Stomach (tissue), 19 donors: ENCODE measurements at places on chromosomes 12 and 14. TPM values are rescaled to one million over a fixed set of nuclear protein-coding genes. Genes with fewer than 3 reads are reported as not detected.

DPPA3 gene
- not detected for total RNA-seq

ADCY4 gene
- total RNA-seq: 18.2 TPM

GALNT4 gene
- total RNA-seq: 12.2 TPM

GPR68 gene
- not detected for total RNA-seq

KLHL28 gene
- 5.2 TPM for total RNA-seq

MYO1A gene
- total RNA-seq: 21.7 TPM

CMA1 gene
- total RNA-seq: not detected

RPGRIP1 gene
- total RNA-seq: 0.58 TPM

DNA sequence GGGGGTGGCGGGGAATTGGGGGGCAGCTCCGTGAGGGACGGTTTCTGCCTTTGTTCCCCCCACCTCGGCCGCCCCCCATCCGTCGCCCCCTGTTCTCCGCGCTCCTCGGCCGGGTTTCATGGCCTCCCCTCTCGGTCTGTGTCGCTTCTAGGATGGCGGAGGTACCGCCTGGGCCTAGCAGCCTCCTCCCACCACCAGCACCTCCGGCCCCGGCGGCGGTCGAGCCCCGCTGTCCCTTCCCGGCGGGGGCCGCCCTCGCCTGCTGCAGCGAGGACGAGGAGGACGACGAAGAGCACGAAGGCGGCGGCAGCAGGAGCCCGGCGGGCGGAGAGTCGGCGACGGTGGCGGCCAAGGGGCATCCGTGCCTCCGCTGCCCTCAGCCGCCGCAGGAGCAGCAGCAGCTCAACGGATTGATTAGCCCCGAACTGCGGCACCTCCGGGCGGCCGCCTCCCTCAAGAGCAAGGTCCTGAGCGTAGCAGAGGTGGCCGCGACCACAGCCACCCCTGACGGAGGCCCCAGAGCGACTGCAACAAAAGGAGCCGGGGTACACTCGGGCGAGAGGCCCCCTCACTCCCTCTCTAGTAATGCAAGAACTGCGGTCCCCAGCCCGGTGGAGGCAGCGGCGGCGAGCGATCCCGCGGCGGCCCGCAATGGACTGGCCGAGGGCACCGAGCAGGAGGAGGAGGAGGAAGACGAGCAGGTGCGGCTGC, 575 bp downstream of the NAA30 start:
- no peaks in the 10 kb centered on the region for H3K36me3 ChIP-seq
- peak overlapping the region; percentile 69 for H3K4me3 ChIP-seq
- H3K27me3 ChIP-seq: no peaks in the 10 kb centered on the region
- peak; percentile 37 for DNase-seq
- H3K4me1 ChIP-seq: peaks cover 38% of the 10 kb centered on the region
- H3K27ac ChIP-seq: peak overlapping the region; percentile 87

GRCh38 chr12:43113135-43113534, 438.9 kb downstream of the ADAMTS20 start:
- no peak overlapping the region for H3K27ac ChIP-seq
- H3K36me3 ChIP-seq: no peaks in the 10 kb centered on the region
- no peak overlapping the region for H3K4me3 ChIP-seq
- no peak for DNase-seq
- no peaks in the 10 kb centered on the region for H3K4me1 ChIP-seq

DNA sequence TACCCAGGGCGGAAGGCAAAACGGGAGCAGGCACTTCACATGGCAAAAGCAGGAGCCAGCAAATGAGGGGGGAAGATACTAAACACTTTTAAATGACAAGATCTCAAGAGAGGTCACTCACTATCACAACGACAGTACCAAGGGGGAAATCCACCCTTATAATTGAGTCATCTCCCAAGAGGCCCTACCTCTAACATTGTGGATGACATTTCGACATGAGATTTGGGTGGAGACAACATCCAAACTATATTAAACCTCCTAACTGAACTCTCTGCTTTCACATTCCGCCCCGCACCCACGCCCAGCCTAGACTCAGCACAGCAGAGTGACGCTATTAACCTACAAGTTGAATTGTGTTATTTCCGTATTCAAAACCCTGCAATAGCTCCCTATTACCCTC, 76.7 kb upstream of the SCAF11 start:
- H3K27ac ChIP-seq: no peak overlapping the region
- peaks cover 6% of the 10 kb centered on the region for H3K4me1 ChIP-seq
- no peaks in the 10 kb centered on the region for H3K36me3 ChIP-seq
- H3K4me3 ChIP-seq: no peak overlapping the region

DNA sequence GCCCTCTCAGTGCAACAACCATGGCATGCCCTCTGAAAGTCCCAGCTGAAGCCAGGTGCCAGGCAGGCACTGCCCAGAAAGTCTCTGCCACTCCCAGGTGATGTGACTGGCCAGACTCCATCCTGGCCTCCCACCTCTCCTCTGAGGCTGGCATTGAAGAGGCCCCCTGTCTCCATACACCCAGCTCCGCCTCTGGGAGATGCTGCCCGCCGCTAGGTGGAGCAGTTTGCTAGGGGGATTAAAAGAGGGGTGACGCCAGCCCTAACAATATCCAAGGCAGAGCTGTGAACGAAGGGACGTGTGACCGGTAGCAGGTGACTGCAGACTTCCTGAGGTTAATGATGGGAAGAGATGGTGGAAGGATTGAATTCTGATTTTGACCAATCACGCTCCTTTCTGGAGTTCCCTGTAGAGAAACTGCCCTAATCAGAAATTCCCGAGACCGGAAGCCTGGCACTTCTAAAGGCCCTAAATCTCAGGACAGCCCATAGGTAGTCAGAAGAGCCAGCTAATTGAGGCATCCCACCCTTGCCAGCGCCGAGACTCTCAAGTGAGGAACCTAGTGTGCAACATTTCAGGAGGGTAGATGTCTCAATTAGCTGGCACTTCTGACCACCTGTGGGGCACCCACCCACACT, 8.3 kb upstream of the PLEK2 start:
- no peak overlapping the region for H3K4me3 ChIP-seq
- no peak overlapping the region for H3K27ac ChIP-seq
- H3K36me3 ChIP-seq: no peaks in the 10 kb centered on the region
- peak; percentile 33 for DNase-seq

DNA sequence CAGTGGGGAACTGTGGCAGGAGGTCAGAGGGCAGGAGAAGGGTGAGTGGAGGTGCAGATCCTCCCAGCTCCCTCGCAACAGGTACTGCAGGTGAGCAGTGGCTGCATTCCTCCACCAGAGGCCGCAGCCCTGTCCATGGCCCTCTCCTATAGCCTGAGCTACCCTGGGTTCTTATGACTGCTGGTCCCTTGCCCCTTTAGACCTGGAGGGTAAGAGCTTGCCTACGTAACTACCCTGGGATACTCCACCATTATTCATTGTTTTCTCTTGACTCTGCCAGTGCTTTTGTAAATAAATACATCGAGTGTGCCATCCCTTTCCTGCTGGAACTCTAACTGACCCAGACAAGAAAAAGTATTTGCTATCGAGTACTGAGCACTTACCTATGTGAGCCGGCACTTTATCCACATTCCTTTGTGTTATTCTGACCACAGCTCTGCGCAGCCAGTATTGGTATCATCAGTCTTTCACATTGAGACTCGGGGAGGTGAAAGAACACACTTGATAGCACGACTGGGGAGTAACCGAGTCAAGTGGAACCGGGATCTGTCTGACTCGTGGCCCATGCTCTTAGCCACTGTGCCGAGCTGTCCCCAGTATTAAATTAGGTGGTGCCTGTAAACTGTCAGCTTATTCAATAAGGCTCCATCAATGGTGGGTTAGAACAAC, 38.5 kb downstream of the LTBP2 start:
- peaks cover 42% of the 10 kb centered on the region for H3K4me1 ChIP-seq
- DNase-seq: no peak
- no peaks in the 10 kb centered on the region for H3K36me3 ChIP-seq

DNA sequence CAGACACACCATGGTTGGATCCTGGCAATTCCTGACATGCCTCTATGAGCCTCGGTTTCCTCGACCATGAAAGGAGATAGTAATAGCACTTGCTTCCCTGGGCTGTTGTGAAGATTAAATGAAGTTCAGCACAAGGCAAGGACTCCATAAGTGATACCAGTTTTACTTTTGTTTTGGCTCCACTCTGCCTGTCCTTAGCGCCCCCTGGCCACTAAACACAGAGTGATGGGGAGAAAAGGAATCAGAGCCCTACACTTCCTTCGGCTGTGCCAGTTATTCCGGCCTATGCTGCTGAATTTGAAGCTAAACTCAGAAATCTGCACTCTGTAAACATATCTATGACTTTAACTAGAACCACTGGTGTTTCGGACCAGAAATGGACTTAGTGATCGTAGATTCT, 173.8 kb downstream of the C12orf75 start:
- no peak overlapping the region for H3K27ac ChIP-seq
- no peaks in the 10 kb centered on the region for H3K36me3 ChIP-seq
- no peaks in the 10 kb centered on the region for H3K27me3 ChIP-seq
- no peak for DNase-seq
- no peaks in the 10 kb centered on the region for H3K4me1 ChIP-seq

DNA sequence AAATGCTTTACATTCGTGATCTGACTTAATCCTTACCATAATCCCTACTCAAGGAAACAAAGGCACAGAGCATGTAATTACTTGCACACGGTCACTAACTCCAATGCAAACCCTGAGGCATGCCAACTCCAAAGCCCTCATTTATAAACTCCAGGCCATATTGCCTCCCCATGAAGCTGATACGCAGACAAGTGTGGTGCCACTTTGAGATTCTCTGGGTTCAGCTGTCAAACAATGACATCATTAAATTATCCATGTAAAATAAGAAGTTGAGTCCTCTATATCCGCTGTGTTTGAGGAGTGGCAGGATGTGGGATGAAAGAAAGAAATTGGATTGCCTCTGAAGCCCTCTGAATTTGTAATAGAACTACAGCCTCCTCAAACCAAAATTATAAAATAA, 62.8 kb downstream of the ANO4 start:
- no peak overlapping the region for H3K4me3 ChIP-seq
- no peak for DNase-seq
- H3K27me3 ChIP-seq: no peaks in the 10 kb centered on the region
- H3K27ac ChIP-seq: no peak overlapping the region
- H3K36me3 ChIP-seq: no peaks in the 10 kb centered on the region

GRCh38 chr12:38633511-38633910, 271.9 kb downstream of the CPNE8 start:
- H3K36me3 ChIP-seq: no peaks in the 10 kb centered on the region
- H3K27ac ChIP-seq: no peak overlapping the region
- no peak for DNase-seq
- H3K27me3 ChIP-seq: no peaks in the 10 kb centered on the region
- no peak overlapping the region for H3K4me3 ChIP-seq

GRCh38 chr12:18556161-18556560, 181.7 kb downstream of the PLCZ1 start:
- no peak for DNase-seq
- H3K4me1 ChIP-seq: no peaks in the 10 kb centered on the region

GRCh38 chr12:24909667-24910066, 39.2 kb downstream of the BCAT1 start:
- H3K27me3 ChIP-seq: peaks cover 2% of the 10 kb centered on the region
- no peaks in the 10 kb centered on the region for H3K36me3 ChIP-seq
- H3K27ac ChIP-seq: no peak overlapping the region
- H3K4me3 ChIP-seq: no peak overlapping the region

DNA sequence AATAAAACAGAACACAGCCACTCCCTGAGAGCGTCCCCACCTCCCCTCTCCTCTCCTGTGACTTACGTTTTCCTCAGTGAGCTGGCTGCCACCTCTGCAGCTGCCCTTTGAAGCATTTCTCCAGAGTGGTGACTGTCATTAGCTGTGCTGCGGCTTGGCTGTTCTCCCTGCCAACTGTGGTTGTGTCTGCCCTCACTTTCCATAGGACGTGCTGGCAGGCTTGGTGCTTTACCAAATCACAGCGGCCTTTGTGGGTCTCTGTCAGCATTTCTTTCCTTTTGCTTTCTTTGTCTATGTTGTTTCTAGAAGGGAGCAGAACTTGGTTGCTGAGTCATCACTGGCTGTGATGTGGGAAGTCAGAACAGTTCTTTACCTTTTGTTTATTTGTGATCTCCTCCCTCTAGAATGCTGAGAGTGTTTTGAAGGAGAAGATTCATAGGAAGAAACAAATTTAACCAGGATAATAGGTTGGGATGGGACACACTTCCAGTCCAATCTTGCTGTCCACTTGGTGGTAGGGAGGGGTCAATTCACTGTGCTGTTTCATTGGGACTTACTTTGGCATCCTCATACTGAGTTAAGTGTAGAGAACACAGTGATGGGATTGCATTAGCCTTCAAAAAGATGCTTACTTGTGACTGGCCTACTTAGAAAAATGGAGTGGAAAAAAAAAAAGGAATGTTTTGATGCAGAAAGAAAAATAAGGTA, 88.2 kb downstream of the TMX1 start:
- H3K4me1 ChIP-seq: no peaks in the 10 kb centered on the region
- no peak for DNase-seq

DNA sequence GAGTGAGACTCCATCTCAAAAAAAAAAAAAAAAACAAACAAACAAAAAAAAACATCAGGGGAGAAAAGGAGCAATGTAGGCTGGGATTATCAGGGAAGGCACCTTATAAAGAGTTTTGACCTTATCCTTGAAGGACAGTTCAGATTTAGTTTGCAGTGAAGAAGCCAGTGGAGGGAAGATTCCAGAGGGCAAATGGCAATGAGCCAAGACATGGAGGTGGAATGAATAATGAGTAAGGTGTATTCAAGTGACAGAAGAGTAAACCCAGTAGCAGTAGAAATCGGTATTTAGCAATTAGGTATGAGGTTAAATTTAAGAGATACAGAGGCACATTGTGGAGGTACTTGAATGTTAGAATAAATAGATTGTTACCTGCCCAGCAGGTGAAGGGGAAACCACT, 2.2 kb upstream of the DUSP16 start:
- H3K4me3 ChIP-seq: no peak overlapping the region
- H3K4me1 ChIP-seq: peaks cover 15% of the 10 kb centered on the region
- no peak overlapping the region for H3K27ac ChIP-seq
- no peaks in the 10 kb centered on the region for H3K36me3 ChIP-seq
- no peaks in the 10 kb centered on the region for H3K27me3 ChIP-seq
